ENCODE measurements at places on chromosomes 7 and 10. TPM values are rescaled to one million over a fixed set of nuclear protein-coding genes. Genes with fewer than 3 reads are reported as not detected.
A peak's percentile ranks its signal among the peaks of the same experiment; 100 is the strongest.

The MRPL32 gene
- 30.2 TPM for total RNA-seq

The SPAM1 gene
- not detected for total RNA-seq

The CPED1 gene
- total RNA-seq, result 32.1 TPM

The LRIT1 gene
- total RNA-seq, result not detected

The SLC16A9 gene
- 0.78 TPM for total RNA-seq

GRCh38 chr7:91330191-91330808 lies 66.1 kb downstream of the FZD1 start:
- no peaks in the 10 kb centered on the region for H3K27me3 ChIP-seq
- H3K27ac ChIP-seq, result no peak overlapping the region
- H3K4me1 ChIP-seq, result peaks cover 7% of the 10 kb centered on the region
- H3K36me3 ChIP-seq, result no peaks in the 10 kb centered on the region
- no peak for DNase-seq

DNA sequence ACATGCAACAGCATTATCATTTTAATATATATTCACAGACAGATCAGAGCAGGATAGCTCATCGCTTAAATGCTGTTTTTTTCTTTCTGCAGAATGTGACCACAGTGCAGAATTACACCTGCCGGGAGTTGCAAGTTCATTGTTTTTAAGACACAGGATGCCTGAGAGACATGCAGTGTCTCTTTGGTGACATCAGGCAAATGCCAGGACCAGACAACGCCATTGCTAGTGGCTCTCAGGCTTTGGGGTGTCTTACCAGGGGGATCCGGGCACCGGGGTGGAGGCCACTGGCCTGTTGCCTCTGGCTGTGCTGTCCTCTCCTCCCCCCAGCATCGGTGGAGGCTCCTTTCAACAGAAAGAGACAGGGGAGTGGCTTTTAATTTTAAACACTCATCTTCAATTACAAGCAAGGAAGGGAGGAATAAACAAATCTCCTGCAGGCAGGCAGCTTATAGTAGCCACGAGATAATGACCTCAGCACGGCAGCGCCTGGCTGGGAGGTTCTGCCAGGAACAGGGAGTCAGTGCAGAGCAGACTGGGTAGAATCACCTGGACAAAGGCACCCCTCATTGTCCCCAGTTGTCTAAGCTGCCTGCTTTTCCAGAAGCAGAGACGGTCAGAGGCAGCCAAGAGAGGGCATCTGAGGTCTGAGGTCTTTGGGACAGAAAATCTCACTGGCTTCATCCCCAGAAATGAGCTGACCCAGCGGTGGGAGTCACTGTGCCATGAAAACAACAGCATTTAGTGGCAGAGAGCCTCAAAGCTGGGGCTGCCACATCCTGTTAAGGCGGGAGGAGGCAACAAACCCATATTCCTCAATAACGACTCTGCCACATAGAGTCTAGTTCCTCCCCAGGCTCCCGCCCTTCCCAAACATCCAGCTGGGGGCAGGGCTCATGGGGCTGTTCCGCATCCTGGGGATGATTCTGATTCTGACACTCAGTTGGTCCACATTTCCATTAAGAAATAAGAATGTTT lies 148.4 kb downstream of the TCERG1L start:
- no peaks in the 10 kb centered on the region for H3K4me1 ChIP-seq
- no peak overlapping the region for H3K4me3 ChIP-seq
- no peak for DNase-seq
- H3K27ac ChIP-seq, result no peak overlapping the region
- no peaks in the 10 kb centered on the region for H3K27me3 ChIP-seq
- no peaks in the 10 kb centered on the region for H3K36me3 ChIP-seq

- no peak overlapping the region for H3K4me3 ChIP-seq
- no peaks in the 10 kb centered on the region for H3K36me3 ChIP-seq
- peaks cover under 1% of the 10 kb centered on the region for H3K4me1 ChIP-seq
These were observed 23.5 kb upstream of the VCL start for GRCh38 chr10:73974309-73974946.

DNA sequence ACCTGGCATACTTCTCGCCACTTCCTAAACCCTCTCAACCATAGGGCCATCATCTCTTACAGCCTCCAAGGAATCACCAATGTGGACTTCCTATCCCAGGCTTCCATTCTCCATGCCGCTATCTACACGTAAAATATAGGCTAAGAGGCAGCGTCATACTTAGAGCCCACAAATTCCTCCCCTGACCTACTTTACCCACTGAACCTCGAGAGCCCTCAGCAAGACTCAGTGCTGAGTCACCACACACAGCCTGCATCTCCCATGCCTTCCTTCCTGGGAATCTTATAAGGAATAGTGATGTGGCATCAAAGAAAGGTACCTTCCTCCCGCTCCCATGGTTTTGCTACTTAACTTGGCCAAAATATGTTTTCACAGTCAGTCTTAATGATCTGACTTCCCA lies 435.6 kb upstream of the NFE2L3 start:
- H3K4me3 ChIP-seq, result no peak overlapping the region
- DNase-seq, result no peak
- no peaks in the 10 kb centered on the region for H3K27me3 ChIP-seq
- H3K36me3 ChIP-seq, result no peaks in the 10 kb centered on the region

DNA sequence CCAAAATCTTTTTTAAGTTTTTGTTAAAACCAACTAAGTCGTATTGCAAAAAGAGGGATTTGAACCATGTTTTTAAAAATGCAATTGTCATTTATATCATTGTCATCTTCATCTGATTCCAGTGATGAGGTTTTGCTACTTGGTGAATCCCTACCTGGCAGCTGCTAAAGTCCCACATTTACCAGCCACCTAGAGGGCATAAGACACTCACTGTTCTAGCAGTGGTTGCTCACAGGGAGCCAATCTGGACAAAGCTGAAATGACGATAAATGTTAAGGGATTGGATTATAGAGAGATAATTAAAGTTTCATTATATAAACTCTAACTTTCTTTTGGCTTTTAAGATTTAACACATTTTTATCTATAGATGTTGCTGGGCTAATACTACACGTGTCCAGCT lies 18.7 kb downstream of the KIFBP start:
- no peaks in the 10 kb centered on the region for H3K27me3 ChIP-seq
- H3K4me1 ChIP-seq, result no peaks in the 10 kb centered on the region
- no peak overlapping the region for H3K27ac ChIP-seq
- H3K4me3 ChIP-seq, result no peak overlapping the region
- DNase-seq, result no peak

GRCh38 chr10:16965344-16965616 lies 148.1 kb upstream of the RSU1 start:
- no peak overlapping the region for H3K4me3 ChIP-seq
- H3K27ac ChIP-seq, result peak overlapping the region; percentile 92
- no peaks in the 10 kb centered on the region for H3K36me3 ChIP-seq
- peaks cover 6% of the 10 kb centered on the region for H3K4me1 ChIP-seq
- no peaks in the 10 kb centered on the region for H3K27me3 ChIP-seq
- no peak for DNase-seq

GRCh38 chr10:15632456-15633091 lies 87.1 kb downstream of the ITGA8 start:
- H3K27me3 ChIP-seq, result no peaks in the 10 kb centered on the region
- no peaks in the 10 kb centered on the region for H3K4me1 ChIP-seq
- no peak for DNase-seq
- H3K4me3 ChIP-seq, result no peak overlapping the region
- no peak overlapping the region for H3K27ac ChIP-seq

- H3K27ac ChIP-seq, result peak overlapping the region; percentile 65
- H3K36me3 ChIP-seq, result no peaks in the 10 kb centered on the region
- H3K4me3 ChIP-seq, result no peak overlapping the region
- no peak for DNase-seq
- H3K27me3 ChIP-seq, result no peaks in the 10 kb centered on the region
- peaks cover 38% of the 10 kb centered on the region for H3K4me1 ChIP-seq
These were observed 14.7 kb downstream of the PWWP2B start for GRCh38 chr10:132411561-132412253.

GRCh38 chr7:80819503-80819902 lies 99.3 kb downstream of the SEMA3C start:
- no peak overlapping the region for H3K27ac ChIP-seq
- H3K4me3 ChIP-seq, result no peak overlapping the region
- DNase-seq, result no peak
- no peaks in the 10 kb centered on the region for H3K27me3 ChIP-seq

- DNase-seq, result no peak
- no peak overlapping the region for H3K27ac ChIP-seq
- no peak overlapping the region for H3K4me3 ChIP-seq
- no peaks in the 10 kb centered on the region for H3K4me1 ChIP-seq
These were observed 130.1 kb downstream of the ELMO1 start for GRCh38 chr7:37318541-37318940.

DNA sequence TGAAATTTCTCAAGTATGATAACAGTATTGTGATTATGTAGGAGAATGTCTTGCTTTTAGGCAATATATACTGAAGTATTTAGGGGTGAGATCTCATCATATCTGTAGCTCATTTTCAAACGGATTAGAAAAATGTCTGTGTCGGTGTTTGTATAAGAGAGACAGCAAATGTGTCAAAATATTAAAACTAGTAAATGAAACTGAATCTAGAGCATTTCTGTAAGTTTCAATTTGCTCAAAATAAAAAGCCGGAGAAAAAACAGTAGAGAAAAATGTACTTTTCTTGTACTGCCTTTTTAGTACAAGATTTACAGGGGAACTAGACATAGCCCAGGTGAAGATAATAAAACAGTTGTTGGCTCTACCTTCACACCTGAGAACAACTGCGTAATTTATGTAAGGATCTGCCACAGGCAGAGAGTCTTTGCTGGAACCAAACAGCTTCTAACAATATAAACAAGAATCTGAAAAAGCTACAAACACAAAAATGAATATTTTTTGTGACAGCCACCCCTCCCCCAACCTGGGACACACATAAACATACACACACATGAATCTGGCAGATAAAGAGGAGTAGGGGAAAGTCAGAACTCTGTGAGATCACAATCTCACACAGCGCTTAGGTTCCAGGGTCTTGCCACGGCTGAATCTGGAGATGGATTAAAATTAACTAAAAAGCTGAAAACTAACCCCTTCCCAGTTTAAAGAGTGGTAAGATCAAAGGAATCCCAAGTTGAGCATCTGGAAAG lies 153.3 kb downstream of the AVL9 start:
- H3K4me1 ChIP-seq, result no peaks in the 10 kb centered on the region
- DNase-seq, result no peak
- H3K4me3 ChIP-seq, result no peak overlapping the region
- no peaks in the 10 kb centered on the region for H3K36me3 ChIP-seq
- no peaks in the 10 kb centered on the region for H3K27me3 ChIP-seq

All from tibial nerve (tissue), 4 donors.